Caudate nucleus (tissue), 63 donors: ENCODE measurements at places on chromosomes 1 and 21.

DNA sequence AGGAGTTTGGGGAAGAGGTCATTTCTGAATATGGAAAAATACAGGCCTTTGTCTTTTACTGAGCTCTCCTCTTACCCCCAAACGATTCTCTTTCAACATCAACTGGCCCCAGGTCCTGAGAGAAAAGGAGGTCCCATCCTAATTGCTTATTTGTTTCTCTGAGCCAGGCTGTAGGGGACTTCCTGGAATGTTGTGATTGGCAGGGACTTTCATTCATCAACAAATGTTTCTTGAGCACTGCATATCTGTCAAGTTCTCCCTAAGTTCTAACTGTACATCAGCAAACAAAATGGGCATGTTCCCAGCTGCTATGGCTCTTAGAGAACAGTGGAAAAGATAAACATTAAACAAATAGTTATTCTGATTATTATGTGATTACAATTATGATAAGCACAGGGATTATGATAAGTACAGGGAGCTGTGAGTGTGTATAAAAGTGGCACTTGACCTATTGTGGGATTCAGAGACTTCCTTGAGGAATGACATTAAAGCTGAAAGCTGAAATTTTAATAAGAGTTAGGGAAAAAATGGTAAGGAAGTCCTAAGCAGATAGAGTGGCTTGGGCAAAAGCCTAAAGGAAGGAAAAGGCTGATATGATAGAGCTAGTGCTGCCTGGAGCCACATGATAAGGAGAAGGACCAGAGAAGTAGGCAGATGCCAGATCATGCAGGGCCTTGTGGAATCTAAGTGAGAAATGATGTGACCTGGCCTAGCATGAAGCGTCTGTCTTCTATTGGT, 11.6 kb downstream of the GPX7 start:
- no peak for DNase-seq

DNA sequence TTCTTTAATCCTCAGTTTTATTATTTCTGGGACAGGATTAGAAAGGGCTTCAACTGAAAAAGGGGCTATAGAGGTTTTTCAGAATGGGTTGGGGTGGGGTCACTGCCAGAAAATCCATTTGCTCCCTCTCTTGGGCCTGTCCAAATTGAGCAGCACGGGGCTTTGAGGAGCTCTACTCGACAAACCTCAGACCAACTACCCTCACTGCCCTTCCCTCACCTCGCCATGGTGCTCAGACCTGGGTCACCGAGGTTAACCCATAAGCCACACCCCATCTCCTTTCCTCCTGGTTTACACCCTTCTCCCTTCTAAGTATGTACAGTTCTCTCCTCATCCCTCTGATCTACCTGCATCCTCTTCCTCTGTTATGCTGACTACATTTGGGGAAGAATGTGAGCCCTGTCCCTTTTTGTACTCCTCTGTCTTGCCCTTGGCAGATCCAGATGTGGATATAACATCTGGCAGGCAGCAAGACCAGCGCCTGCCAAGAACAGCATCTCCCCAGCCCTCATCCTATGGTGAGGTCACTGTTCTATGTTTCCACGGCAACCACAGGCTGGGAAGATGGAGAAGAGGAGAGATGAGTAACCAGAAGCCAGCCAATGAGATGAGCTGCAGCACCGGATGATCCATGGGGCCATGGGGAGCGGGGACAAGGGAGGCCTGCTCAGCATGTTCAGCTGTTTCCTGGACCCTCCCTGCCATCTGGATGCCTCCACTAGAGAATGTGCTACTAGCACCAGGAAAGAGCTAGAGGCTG, 3.7 kb upstream of the FABP3 start:
- DNase-seq, result peak; percentile 87

- no peak for DNase-seq
Measured at GRCh38 chr1:43704838-43705237, 2.5 kb upstream of the ST3GAL3 start.

DNA sequence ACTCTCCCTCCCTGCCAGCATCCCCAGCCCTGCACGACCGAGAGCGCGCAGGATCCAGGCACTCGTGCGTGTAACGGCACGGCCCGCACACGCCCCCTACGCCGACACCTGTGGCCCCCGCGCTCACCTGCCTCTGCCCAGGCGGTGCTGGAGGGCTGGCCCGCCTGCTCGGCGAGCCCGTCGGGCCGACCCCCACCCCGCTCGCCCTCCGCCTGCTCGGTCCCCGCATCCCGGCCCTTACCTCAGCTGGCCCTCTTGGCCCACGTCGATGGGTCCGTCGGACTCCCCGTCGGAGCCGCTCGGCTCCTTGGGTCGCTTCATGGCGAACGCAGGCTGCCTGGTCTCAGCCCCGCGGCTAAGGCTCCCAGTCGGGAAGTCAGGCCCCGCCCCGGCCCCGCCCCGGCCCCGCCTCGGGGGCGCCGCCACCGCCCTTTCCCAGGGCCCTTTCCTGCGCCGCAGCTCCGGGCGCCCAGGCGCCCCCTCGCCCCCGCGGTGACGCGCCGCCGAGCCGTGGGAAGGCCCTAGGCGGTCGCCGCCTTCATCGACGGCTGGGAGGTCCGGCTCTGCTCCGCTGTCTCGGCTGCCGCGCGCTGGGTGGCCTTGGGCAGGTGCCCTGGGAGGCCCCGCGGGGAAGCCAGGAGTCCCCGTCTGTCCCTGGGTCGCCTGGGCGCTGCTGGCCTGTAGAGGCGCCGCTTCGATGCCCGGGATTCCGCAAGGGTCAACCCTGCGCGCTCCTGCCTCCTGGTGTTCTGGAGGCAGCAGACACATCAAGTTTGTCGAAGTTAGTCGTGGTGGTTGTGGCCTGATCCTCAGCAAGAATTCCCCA, at the start of gene HEYL:
Gene HEYL, minus strand, starts transcription at position 339 of the 826 bp plus-strand sequence. Its CDS starts 18 bp downstream, at position 321.
- DNase-seq, result no peak

GRCh38 chr1:244576259-244576892, 76.5 kb upstream of the DESI2 start:
- DNase-seq, result no peak

DNA sequence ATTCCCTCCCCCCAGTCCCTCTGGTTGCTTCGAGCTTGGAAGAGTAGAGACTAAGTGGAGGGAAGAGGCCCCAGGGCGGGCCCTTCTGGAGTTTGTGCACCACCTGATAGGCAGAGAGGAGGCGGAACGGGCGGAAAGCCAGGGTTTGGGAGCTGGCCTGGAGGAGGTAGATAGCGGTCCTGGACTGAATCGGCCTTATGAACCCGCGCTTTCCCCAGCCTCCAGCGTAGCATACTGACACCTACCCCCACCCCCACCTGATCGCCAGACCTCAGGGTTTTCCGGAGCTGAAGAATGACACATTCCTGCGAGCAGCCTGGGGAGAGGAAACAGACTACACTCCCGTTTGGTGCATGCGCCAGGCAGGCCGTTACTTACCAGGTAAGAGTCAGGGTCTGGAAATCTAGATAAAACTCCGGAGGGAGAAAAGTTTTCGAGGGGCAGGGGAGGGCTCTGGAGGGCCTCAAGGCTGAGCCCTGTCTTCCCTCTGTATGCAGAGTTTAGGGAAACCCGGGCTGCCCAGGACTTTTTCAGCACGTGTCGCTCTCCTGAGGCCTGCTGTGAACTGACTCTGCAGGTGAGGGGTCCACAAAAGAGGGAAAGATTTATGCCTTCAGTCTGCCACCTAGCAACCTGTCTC, 705 bp downstream of the UROD start:
- DNase-seq, result peak; percentile 42

GRCh38 chr1:27487966-27488884, 1.7 kb downstream of the WASF2 start:
- DNase-seq, result no peak

- DNase-seq, result no peak
Measured at GRCh38 chr1:108012553-108012952, 47.6 kb upstream of the VAV3 start.

DNA sequence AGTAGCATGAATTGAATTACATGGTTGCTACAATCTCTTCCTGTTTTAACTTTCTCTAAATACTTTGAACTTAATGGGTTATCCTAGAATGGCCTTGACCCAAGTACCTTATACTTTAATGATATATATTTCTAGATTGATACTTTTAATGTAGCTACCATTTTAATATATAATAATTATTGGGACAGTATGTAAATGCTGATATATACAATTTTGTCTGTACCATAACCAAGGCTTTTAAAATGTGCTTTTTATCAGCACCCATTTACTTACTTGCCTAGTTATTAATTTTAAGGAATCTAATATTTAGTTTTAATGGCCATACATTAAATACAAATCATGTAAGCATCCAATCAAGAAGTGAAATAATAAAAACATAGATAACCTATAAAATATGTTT, 13.4 kb downstream of the HIPK1 start:
- DNase-seq, result no peak

- no peak for DNase-seq
Measured at GRCh38 chr1:109391626-109392025, 6.1 kb downstream of the SORT1 start.

- DNase-seq, result no peak
Measured at GRCh38 chr1:30817077-30817438, 59.5 kb upstream of the LAPTM5 start.

DNA sequence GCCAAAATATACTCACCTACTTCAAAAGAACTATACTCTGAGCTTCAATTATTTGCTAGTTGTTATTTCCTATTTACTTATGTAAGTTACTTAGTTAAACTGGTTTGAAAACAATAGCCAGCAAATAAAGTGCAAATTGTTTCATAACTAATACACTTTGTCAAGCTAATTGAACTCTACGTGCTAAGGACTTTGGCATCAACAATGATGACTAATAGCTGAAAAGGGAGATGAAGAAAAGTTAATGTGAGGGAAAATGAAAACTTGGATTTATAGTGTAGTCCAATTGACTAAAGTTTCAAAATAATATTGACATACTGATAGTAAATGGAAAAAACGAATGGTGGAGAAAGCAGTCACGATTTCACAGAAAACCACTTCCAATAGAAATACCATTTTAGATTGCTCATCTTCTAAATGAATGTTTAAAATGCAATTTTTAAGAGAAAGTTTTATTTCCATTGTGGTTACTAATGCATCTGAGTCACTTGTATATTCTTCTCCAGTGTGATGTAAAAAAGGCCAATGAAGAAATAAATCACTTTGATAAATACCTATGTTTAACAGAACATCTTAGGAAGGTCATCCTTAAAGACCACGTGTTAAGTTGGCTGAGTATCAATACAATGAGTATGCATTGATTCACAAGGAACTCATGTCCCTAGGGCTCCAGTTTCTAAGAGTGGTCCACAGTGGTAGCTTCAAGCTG, 455.2 kb downstream of the LTN1 start:
- DNase-seq, result no peak

GRCh38 chr1:114719424-114719787, 2.8 kb upstream of the NRAS start:
- no peak for DNase-seq

GRCh38 chr21:38821959-38822682, 16.4 kb downstream of the ETS2 start:
- DNase-seq, result no peak

GRCh38 chr1:230459465-230459864, 33.3 kb upstream of the PGBD5 start:
- DNase-seq, result no peak

- DNase-seq, result peak; percentile 63
Measured at GRCh38 chr1:206466840-206467649, 3.2 kb upstream of the IKBKE start.

- DNase-seq, result no peak
Measured at GRCh38 chr1:29698033-29698432, 461.7 kb downstream of the PTPRU start.

DNA sequence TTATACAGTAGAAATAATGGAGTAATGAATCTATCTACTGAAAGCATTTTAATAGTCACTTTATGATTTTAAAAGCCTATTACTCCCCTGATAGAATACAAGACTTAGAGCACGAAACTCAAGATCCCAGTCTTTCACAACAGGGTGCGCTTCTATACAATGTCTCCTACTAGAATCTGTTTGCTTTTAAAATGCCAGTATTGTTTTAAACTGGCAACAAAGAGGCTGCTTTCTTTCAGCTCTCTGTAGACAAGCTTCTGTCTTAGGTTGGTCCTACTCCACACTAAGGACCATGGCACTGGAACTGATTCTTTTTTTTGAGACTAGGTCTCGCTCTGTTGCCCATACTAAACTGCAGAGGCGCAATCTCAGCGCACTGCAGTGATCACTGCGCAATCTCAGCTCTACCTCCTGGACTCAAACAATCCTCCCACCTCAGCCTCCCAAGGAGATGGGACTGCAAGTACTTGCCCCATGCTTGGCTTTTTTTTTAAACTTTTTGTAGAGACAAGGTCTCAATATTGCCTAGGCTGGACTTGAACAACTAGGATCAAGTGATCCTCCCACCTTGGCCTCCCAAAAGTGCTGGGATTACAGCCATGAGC, 4.8 kb downstream of the DCAF8 start:
- no peak for DNase-seq

GRCh38 chr1:29767769-29768425, 531.6 kb downstream of the PTPRU start:
- DNase-seq, result no peak

- DNase-seq, result no peak
Measured at GRCh38 chr1:51636191-51636590, 19.3 kb downstream of the OSBPL9 start.

DNA sequence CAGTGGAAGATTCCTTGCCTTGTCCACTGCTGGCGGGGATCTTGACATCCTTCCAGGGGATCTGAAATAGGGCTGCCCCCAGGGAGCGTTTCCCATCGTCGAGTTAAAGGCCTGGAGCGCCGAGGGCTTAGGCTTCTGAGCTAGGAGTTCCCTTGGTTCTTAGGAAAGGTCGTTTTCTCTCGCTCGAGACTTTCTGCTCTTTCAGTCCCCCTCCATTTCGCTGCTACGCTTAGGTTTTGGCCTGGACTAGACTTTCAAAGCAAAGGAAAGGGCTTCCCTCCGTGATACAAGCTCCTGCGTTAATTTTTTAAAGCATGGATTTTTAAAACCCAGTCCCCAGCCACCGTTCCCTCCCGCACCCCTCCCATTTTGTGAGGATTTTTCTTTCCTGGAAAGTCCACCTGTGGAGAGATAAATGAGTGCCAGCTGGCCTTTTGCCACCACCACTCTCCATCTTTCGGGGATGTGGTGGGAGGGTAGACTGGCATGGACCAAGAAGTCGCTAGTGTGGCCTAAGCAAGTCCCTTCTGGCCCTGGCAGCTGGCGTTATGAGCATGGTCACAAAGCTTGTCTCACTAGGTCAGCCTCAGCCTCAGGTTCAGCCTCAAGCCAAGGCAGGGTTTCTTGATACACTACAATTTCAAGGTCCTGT, 9.2 kb downstream of the NR5A2 start:
- no peak for DNase-seq

DNA sequence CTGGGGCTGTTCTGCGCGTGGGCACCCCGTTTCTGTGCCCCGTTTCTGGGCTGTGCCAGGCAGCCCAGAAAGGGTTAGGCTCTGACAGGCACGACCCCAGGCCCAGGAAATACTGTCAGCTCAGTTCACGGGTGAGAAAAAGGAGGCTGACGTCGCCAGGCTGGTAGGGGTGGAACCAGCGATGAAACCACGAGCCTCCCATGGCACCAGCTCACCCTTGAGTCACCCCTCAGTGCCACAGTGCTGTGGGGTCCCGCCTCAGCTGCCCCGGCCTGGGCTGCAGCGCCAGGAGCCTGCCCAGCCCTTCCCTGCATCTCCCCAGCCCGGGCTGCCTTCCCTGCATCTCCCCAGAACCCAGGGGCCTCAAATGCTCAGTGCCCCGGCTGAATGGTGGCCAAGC, 11.5 kb downstream of the MEGF6 start:
- DNase-seq, result no peak
